ENCODE measurements at places on chromosomes 5 and 9.

GRCh38 chr5:24606971-24607370, 37.8 kb downstream of the CDH10 start:
- DNase-seq, result no peak

GRCh38 chr5:74655206-74655605, 14.7 kb upstream of the ENC1 start:
- DNase-seq, result no peak

DNA sequence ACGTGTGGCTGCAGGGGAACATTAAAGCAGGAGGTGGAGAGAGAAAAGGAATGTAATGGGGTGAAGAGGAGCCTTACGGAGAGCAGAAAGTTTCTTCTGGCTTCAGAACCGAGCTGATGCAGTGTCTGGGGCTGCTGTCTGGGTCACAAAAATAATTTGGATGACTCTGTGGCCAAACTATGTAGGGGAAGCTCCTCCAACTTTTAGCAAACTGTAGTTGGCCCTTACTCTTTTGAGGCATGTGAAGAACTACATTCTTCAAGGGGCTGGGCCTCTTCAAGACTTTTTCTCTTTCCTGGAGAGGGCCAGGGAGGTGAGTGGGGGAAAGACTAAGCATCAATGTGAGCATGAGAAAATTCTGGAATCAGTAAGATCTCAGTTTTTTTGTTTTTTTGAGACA, 31.9 kb upstream of the SPARC start:
- no peak for DNase-seq

DNA sequence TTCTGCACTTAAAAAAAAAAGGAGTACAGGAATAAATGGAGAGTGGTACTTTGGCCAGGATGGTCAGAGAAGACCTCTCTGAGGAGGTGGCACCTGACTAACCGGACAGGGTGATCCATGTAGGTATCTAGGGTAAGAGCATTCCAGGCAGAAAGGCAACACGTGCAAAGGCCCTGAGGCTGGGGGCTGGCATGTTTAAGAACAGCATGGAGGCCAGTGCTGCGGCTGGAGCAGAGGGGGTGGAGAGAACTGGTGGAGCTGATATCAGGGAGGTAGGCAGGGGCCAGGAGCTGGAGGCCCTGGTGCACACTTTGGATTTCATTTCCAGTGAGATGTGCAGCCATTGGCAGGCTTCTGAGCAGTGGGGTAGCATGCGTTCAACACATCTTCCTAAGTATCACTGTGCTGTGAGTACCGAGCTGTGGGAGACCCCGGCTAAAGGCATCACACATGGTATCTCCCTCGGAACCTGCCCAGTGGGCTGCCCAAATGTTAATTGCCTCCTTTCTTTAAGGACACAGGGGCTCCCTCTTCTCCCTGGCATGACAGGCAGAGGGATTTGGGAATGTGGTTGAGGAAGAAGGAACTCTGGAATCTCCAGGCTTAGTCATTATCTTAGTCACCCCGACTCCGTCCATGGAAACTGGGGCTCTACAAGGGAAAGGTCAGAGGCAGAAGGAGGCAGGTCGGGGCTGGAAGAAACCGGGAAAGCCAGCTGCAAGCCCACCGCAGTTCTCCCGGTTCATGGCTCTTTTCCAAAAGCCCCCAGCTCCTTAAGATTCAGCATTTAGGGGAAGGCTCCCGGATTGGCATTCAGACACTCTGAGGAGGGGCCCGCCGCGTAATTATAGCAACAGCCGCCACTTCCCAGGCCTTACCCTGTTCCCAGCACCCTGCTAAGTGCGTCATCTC, 18.6 kb downstream of the SLC6A7 start:
- DNase-seq, result no peak

- no peak for DNase-seq
Measured at GRCh38 chr9:33236571-33236970, 3.4 kb upstream of the SPINK4 start.

DNA sequence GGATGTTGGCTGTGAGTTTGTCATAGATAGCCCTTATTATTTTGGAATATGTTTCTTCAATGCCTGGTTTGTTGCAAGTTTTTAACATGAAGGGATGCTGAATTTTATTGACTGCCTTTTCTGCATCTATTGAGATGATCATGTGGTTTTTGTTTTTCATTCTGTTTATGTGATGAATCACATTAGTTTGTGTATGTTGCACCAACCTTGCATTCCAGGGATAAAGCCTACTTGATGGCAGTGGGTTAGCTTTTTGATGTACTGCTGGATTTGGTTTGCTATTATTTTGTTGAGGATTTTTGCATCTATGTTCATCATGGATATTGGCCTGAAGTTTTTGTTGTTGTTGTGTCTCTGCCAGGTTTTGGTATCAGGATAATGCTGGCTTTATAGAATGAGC, 225.6 kb downstream of the PCSK1 start:
- DNase-seq, result no peak

- DNase-seq, result peak; percentile 55
Measured at GRCh38 chr9:21965401-21965951, 28.7 kb downstream of the CDKN2A start.

GRCh38 chr5:161406880-161407279, 139.6 kb downstream of the GABRB2 start:
- DNase-seq, result no peak

DNA sequence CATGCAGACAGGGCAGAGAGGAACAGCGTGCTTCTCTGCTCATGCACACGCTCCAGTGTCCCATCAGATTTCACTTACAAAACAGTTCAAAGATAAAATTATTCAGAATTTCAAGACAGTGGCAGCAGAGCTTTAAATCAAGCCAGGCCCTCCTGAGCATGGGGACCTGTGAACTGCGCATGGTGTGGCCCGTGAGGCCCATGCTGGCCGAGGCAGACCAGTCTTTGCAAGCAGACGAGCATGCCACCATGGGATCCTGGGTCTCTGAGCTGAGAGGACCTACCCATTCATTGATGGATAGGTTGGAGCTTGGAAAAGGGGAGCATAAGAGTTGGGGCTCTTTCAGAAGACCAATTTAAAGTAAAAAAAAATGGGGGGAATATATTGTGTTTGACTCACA, 35.0 kb upstream of the SAP30L start:
- no peak for DNase-seq

GRCh38 chr5:73989956-73990355, 364.0 kb downstream of the ARHGEF28 start:
- no peak for DNase-seq

GRCh38 chr5:29950416-29951145, 1242.9 kb upstream of the CDH6 start:
- DNase-seq, result no peak

DNA sequence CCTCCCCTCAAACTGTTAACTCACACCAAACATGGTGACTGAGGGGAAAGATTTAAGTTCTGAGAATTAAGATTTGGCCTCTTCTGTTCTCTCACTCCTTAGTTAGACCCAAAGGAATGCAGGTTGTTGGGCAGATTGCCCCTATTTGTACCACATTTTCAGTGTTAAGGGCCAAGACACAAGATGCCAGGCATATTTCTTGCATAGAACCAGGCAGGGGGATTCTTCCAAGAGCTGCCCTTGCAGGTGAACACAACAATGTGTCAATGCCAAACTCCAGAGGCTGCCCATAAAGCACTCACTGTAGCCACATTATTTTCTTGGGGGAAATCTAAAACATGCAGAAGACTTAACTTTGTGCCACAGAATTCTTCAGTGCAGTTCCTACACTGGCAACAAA, 14.7 kb downstream of the MPDZ start:
- DNase-seq, result no peak

DNA sequence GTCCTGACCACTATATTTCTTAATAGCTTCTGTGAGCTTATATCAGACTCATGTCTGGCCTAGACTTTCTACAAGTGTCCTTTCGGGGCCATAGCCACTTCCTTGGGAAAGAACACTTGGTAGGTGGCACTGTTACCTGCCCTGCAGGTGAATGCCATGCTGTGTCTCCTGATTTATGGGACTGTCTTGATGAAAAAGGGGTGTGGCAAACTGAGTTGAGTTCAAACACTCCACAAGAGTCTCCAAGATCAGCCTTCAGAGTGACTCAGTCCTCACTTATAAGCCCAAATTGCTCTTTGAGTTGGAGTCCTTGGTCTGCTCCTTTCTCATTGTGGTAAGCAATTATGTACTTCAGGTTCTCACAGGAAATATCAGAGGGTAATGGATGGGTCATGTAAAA, 9.9 kb upstream of the ANKHD1 start:
- no peak for DNase-seq

- DNase-seq, result no peak
Measured at GRCh38 chr5:111976705-111977435, 219.9 kb upstream of the NREP start.

DNA sequence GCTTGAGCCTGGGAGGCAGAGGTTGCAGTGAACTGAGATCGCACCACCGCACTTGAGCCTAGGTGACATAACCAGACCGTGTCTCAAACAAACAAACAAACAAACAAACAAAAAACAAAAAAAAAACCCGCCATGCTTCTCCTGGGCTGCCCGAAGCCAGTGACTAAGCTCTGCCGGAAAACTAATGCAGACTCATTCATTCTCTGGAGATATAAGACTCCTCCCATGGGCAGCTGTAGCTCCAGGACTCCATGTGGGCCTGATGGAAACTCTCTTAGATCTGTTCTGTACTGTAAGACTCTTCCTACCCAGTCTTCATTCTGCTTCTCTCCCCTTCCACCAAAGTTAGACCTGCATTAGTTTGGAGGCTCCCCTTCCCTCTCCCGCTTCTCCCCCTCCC, 11.1 kb downstream of the GLDC start:
- DNase-seq, result no peak

DNA sequence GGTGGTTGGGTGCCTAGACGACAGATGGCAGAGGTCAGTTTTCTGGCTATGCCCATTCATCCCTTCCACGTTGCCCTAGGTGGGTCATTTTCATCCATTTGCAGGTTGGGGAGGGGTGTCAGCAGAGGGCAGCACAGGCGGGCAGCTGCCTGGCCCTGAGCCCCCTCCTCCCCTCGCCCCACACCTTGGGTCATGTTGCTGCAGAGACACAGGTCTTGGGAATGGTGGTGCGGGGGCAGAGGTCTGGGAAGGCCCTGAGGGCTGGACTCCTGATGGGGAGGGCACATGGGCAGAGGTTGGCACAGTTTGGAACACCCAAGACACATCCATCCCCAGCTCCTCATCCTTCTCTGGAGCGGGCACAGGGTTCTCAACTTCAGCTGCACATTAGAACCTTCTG, 103.2 kb upstream of the LMX1B start:
- DNase-seq, result no peak

DNA sequence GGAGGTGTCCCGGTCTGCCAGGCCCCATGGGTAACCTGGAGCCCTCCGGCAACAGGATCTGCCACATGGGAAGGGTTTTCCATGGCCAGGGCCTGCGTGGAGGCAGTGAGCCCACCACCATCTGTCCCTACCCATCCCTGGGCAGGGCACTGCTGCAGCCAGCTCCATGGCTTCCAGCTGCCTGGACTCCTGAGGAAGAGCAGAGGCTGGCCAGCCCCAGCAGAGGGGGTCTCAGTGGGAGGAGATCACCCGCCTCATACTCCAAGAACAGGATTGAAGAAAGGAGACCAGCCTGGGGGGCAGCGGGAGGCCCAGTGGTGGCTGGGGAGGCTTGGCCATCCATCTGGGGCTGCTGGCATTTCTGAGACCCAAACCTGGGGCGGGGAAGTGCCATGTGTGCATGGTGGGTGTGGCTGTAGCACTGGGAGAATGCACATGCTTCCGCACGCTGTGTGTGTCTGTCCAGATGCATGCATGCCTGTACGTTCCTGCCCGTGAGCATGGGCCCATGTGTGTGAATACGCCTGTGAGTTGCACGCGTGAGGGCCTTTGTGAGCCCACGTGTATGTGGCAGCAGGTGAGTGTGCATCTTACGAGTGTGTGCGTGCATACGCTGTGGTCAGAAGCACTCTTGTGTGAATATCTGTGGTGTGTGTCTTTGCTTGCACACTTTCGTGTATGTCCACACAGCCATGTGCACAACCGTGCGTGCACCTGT, 78.5 kb downstream of the LMX1B start:
- no peak for DNase-seq

GRCh38 chr9:80797831-80798688, 891.3 kb downstream of the TLE1 start:
- no peak for DNase-seq

GRCh38 chr5:84437673-84438315, 53.1 kb upstream of the EDIL3 start:
- no peak for DNase-seq

GRCh38 chr9:21685502-21685901, 116.9 kb upstream of the MTAP start:
- DNase-seq, result no peak

GRCh38 chr5:59362438-59362837, 531.1 kb downstream of the PDE4D start:
- DNase-seq, result no peak

GRCh38 chr9:36282275-36282674, 24.0 kb upstream of the GNE start:
- DNase-seq, result no peak

- no peak for DNase-seq
Measured at GRCh38 chr5:177430972-177431316, 4.5 kb downstream of the GRK6 start.

- no peak for DNase-seq
Measured at GRCh38 chr5:125719681-125720347, 703.4 kb upstream of the GRAMD2B start.

GRCh38 chr9:107020040-107020530, 157.1 kb downstream of the ZNF462 start:
- no peak for DNase-seq

GRCh38 chr5:93621327-93621798, 38.3 kb downstream of the NR2F1 start:
- peak; percentile 25 for DNase-seq

DNA sequence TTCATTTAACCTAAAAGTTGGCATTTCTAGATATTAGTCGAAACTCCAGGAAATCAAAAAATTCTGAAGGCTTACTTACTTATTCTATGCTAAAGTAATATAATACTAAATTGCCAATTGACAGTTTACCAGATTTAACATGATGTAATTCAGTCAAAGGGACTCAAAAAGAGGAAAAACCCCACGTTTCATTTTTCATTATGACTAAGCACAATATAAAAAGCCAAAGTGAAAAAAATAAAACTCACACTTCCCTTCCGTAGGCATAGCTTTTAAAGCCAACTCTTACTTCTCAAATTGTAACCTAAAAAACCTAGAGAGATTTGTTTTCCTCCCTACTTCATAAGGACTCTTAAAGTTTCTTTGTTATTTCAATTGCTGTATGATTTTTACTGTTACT, 146.6 kb downstream of the RAPGEF6 start:
- no peak for DNase-seq

DNA sequence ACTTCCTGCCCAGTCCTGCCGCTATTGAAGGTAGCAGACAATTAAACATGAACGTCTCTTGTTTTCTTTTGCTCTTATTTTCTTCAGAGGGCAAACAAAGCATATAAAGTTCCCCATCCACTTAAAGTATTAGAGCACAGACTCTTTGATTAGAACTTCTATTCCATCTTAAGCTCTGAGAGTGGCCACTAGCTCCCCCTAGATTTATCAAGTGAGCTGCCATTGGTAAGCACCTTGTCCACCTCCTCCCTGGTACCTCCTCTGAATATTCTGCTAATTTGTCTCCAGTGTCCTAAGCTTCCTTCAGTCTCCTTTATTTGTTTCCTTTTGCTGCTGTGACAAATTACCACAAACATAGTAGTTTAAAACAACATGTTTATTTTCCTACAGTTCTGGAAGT, 264.3 kb upstream of the KCNN2 start:
- DNase-seq, result no peak

Data from activated naive CD8-positive, alpha-beta T cell treated with anti-CD3 and anti-CD28 coated beads, Interleukin-2, amount 50 U/mL, for 24 hours (primary cell).